GM12864 (cell line): ENCODE measurements at places on chromosomes 3 and 15.

DNA sequence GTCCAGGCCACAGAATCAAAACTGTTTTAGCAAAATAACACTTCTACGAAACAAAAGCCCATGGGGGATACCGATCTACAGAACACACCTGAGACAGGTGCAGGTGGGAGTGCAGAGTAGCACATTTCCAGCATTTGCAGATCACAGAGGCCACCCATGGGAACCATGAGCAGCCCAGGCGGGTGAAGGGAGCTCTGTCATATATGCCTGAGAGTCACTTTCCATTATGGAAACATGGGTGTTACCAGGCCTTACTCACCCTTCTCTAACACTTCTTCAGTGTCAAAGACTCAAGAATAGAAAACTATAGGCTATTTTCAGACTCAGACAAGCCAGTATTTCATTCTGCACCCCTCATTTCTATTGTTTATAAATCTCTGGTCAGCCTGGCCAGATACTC, 3.5 kb downstream of the PLA1A start:
- DNase-seq = no peak

DNA sequence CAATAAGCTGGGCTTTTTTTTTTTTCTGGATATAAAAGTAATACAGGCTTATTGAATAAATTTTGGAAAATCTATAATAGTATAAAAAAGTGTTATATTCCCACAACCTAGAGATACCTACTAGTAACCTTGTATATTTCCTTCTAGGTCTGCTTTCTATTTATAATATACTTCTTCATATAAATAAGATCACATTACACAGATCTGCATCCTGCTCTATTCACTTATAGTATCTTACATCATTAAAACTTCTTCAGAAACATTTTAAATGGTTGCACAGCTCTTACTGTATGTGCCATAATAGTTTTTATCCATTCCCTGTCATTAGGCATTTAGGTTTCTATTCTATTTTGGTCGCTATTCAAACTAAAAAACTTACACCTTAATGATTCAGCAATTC, 87.0 kb upstream of the TTBK2 start:
- DNase-seq = no peak

DNA sequence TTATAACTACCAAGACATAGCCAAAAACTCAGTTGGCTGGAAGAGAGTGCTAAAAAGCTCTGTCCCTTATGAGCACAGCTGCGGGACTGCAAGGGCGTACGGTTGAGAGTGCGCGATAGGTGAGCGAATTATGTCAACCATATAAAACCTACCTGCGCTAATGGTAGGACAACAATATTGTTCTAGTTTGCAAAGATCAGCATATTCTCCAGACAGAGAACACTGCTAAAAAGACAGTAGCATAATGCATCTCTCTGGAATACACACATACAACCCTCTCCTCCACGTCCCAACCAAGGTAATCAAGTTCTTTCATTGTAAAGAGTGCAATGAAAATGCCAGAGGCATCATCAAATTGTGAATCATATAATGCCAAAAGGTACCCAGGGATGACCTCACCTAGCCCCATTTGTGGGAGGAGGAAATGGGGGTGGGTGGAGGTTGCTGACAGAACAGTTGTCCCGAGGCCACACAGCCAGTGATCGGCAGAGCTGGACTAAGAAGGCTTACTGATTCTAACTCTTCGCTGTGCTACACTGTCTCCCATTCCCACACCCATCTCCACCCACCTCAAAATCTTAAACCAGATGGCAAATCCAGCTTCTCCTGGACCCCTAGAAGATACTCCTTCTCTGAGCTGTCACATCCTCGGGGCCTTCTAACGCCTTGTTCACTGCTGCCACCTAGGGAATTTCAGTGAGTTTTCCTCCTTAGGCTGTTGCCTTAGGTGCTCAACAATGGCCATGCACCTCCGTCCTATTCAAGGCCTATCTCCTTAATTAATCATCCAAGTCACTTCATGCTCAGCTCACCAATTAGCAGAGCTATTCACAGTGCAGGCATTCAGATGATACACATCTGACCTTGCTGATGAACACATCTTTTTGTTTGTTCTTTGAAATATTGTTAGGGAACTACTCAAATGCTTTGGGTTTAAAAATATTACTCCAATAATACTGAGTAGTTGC, 60.7 kb downstream of the RPL22L1 start:
- peak; percentile 7 for DNase-seq

DNA sequence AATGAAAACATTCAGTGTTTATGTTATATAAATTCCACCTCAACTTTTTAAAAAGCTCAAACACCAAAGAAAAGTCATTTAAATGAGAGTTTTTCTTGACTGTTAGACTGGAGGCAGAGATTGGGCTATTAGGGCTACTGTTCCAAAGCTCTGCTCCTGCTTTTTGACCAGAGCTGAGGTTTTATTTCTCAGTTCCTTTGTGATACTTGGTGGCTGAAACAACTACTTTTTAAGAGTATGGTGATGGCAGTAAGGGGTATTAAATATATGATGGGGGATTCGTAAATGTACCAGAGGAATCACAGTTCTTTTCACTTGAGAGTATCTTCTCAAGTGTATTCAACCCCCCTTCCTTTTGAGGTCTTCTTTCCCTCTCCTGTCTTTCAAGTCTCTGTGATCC, 186.1 kb upstream of the CGNL1 start:
- no peak for DNase-seq

- DNase-seq = no peak
Measured at GRCh38 chr3:187544326-187544725, 125.9 kb downstream of the SST start.

DNA sequence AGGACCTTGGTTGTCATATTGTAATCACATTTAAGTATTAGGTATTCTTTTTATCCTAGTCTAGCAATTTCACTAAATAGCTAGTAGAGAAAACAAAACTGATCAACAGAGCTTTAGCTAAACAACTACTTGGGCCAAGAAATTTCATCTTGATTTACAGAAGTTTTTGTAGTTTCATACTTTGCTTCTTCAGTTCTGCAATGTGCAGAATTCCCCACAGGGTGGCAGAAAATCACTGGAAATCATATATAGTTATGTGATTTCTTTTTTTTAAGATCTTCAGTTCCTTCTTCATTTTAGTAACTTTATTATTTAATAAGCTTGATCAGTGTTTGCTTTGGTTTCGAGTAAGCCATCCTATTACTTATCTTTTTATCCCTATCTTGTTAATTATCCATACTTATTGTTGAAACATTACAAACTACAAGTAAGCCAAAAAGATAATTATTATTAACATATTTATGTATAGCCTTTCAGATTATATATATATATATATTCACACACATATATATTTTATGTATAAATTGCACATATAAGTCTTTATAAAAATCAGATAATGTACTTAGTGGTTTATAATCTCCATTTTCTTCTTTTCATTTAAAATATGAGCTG, 2.2 kb upstream of the BNIP2 start:
- peak; percentile 19 for DNase-seq

- no peak for DNase-seq
Measured at GRCh38 chr3:97871801-97872524, 50.2 kb downstream of the CRYBG3 start.

DNA sequence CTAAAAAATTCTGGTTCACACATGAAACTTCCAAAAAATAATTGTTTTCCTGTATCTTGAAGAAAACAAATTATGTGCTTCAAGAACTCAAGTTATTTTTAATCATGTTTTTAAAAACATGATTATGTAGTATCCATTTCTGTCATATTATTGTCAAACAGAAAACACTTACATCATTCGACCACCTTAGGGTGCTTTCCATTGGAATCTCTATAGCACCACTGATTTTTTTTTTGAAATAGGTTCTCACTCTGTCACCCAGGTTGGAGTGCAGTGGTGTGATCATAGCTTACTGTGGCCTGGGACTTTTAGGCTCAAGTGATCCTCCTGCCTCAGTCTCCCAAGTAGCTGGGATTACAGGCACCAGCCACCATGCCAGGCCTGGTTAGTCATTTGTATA, 457.3 kb downstream of the SI start:
- DNase-seq = no peak

- no peak for DNase-seq
Measured at GRCh38 chr3:126948980-126949535, 33.9 kb upstream of the PLXNA1 start.

- DNase-seq = no peak
Measured at GRCh38 chr15:69576035-69576526, 123.5 kb downstream of the RPLP1 start.
